Stimulated activated CD4-positive, alpha-beta T cell treated with anti-CD3 and anti-CD28 coated beads, Interleukin-2, amount 100 ng/mL, for 48 hours (primary cell): ENCODE measurements at places on chromosomes 12 and 14.

DNA sequence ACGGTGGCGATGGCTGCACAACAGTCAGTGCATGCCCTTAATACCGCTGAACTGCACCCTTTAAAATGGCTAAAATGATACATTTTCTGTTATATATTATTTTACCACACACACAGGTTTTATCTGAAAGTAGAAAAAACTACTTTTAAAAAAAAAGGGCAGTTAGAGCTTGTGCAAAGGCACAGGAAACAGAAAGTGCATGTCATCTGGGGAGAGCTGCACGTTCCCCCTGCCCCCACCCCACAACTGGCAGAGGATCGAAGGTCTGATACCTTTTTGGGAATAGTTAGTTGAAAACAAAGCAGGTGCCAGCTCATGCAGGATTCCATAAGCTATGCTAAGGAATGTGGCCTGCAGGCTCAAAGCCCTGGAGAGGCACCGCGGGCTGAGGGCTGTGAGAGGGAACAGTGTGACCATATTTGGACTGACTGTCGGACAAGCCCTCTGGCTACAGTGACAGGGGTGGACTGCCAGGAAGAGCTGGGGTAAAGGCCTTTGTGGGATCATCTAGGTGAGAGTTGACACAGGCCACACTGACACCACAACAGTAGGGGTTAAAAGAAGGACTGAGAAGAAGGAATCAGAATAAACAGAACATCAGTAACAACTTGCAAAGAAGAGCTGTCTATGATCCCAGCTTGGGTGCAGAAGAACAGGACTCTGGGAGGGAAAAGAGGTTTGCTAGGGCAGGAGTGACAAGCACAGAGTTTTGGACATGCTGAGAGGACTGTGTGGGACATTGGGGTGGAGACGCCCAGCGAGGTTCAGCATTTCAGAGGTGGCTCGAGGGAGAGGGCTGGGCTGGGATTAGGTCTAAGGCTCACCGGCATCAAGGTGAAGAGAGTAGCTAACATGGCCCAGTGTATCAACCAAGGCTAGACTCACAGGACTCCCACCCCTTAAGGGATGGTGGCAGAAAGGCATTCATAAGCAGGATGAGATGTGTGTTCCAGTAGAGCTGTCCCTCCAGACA lies 54.6 kb downstream of the ACTN1 start:
- DNase-seq, result no peak

DNA sequence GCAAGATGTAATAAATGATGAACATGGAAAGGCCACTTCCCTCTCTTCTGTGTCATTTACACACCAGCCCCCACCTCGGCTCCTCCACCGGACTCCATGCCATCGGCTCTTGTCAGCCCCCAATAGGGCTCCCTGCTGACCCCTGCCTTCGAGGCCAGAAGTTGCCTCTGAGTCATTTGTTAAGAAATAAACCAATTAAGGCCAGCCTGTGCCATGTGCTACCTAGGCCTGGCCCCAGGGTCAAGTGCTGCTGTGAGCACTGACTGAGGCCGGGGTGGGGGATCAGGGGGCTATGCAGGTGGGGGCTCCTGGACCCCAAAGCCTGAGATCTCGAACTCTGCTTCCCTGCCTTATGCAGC lies 53.2 kb downstream of the TESC start:
- DNase-seq, result no peak

- DNase-seq, result no peak
Measured at GRCh38 chr12:44405297-44405696, 470.8 kb downstream of the NELL2 start.

DNA sequence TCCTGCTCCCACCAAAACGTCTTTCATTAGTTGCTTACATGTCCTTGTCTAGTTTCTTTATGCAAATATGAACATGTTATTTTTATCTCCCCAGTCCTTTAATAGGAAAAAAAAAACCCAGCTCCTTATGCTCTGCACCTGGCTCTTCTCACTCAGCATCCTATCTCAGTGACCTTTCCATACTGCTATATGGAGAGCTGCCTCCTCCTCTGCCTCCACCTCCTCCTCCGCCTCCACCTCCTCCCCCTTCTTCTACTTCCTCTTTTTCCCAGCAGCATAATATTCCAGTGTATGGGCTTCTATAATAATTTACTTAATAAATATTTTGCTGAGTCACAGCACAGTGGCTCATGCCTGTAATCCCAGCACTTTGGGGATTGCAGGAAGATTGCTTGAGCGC lies 31.5 kb downstream of the ABCB9 start:
- DNase-seq, result no peak

DNA sequence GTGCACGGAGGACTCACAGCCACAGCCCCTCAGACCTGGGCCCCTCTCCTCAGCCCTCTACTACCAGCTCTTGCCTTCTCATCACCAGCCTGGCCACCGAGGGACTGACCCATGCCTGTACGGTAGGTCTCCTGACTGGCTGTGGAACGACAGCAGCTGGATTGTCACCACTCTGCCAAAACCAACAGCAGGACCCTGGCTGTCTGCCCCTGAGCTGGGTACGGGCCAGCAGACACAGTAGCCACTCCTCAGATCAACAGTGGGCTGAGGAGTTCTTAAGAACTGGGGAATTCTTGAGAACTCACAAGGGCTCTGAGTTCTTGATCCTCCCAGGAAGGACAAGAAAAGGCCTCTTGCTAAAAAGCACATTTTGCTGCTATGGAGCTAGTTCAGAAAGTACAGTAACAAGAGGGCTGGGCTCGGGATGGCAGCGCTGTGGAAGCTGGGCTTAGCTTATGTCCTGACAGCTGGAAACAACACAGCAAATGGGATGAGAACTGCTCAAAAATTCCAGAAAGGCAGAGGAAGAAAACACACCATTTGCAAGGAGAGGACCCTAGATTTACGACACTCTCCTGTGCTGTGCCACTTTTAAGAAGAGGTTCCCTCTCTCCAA lies 176.4 kb downstream of the ANO2 start:
- DNase-seq, result no peak

- DNase-seq, result no peak
Measured at GRCh38 chr14:69937367-69938081, 58.3 kb downstream of the SMOC1 start.

DNA sequence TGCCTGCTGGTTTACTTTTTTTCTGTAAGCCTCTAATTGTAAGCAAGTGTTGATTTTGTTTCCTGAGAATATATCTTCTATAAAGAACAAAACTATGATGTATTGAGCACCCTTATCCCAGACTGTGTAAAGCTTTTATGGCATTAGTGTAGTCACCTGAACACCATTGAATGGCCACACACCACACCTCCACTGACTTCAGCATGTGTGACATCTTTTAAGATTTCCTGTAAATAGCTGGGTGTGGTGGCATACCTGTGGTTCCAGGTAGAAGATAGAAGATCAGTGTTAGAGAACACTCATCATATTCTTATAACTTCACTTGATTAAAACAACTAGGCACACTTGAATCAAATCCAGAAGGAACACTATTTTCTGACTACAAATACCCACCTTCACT lies 51.3 kb downstream of the WBP11 start:
- DNase-seq, result no peak
